ENCODE measurements at places on chromosomes 3 and 15.

GRCh38 chr3:57120451-57121174 lies 44.5 kb downstream of the IL17RD start:
- no peak for DNase-seq

DNA sequence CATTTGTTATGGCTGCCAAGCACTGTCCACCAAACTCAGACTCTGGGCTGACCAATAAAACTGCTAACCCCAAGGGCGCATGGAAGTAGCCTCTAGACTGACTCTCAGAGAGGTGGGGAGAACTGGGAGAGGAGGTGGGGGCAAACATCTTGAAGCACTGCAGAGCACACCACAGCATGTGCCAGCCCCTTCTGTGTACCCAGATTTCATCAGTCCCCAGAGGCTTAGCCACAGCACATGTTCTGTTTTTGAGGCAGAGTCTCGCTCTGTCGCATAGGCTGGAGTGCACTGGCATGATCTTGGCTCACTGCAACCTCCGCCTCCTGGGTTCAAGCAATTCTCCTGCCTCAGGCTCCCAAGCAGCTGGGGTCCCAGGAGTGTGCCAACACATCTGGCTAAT lies 119.5 kb upstream of the SPATA12 start:
- DNase-seq, result no peak

DNA sequence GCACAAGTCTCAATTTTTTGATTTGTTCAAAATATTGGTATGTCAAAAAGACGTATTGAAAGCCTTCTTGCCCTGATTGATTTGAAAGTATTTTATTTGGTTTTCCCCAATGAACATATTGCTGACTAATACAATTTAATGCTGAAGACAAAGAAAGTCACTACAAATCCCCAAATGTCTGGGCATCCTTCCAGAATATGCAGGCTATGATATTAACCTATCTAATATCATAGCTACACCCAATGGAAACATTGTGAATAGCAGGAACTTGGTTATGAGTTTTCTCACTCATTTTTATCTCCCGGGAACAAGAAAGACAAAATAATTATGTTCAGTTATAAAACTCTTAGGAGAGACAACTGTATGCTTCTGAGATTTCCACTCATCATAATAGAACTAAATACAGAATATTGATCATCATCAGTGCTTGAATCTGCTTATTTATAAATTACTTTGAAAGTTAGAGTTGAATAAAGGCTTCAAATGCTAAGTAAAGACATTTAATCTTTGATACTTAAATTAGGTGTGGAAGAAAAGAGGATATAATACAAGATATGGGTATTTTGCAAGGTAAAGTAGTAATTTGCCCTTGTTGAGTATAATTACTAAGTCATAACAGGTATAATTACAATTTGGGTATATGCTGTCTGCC lies 483.9 kb downstream of the RBMS3 start:
- DNase-seq, result no peak

- no peak for DNase-seq
Observed at GRCh38 chr15:100670505-100671021, 68.2 kb downstream of the ASB7 start.

DNA sequence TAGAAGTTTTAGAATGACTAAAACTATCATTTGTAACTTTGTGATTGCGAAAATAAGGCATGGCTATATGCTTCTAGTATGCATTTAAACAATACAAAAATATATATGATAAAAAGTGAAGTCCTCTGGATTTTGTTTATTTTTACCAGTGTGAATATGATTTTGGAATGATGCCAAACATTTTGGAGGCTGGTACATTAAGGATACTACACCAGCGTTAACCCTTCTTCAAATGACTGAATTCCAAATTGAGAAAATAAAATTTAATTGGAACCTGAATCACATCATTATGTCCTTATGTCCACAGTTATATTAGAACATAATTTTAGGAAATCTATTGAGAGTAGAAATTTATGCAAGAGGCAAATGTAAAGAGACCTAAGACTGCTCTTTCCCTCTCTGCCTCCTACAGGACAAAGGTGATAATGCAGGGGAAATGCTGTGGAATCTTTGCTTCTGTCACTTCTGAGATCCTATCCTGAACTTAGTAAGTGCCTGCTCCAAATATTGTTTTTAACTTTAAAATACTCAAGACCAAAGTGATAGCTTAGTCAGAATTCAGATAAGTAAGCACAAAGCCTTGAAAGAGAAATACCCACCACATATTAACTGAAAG lies 121.1 kb upstream of the NANOGP8 start:
- DNase-seq, result no peak

DNA sequence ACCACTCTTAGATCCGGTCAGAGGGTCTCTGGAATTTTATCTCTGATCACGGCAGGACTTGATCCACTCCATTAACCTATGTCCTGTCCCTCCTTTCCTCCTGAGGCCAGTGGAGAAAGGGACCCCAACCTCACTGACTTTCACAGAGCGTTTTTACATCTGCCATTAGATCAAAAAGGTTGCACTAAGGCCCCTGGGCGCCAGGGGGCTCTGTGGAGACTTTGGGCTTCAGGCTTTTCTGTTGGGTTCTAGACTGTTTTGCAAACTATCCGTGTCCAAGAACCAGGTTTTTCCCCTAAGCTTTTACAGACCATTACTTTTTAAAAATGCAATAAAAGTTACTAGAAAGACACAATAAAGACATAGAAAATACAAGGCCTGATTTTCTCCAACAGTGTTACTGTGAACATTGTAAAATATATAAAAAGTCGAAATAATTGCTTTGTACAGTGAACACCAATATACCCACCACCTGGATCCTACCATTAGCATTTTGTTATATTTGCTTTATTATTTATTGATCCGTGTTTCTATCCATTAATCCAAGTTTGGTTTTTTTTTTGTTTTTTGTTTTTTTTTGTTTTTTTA lies 159.7 kb downstream of the POLR2M start:
- DNase-seq, result peak; percentile 31

DNA sequence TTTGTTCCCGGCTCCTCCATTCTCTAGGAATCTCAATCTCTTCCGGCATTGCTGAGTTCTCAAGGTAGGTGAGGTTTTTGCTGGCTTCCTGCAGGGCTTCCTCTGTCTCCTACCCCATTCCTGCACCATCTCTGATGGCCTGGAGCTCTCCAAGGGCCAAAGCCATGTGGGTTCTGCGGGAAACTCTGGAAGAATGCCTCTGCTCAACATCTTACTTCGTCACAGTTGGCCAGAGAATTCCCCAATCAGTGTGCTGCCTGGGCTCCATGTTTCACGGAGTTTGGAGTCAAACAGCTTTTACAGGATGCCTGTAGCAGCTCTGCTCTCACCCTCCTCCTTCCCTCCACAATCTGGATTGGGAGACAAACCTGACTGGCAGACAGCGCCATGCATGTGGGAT lies 253.9 kb upstream of the HES1 start:
- no peak for DNase-seq

- no peak for DNase-seq
Observed at GRCh38 chr3:194949592-194949991, 263.9 kb downstream of the FAM43A start.

GRCh38 chr15:97691799-97692198 lies 268.7 kb upstream of the ARRDC4 start:
- no peak for DNase-seq
